A549 treated with dexamethasone at 1 μM for 4 hours (cell line): ENCODE measurements at places on chromosomes 2 and 18. TPM values are rescaled to one million over a fixed set of nuclear protein-coding genes. Genes with fewer than 3 reads are reported as not detected.

Gene DSEL
- total RNA-seq: 0.46 to 0.59 TPM (median 0.54 TPM) in 5 replicates

Gene SERPINB10
- total RNA-seq: not detected in 5 replicates

Gene ANKRD44
- 1.7 to 4.9 TPM (median 2.7 TPM) in 5 replicates for total RNA-seq

Gene ZNF385B
- total RNA-seq: not detected in 5 replicates

Gene SEPTIN10
- 37.1 to 50.7 TPM (median 48.1 TPM) in 5 replicates for total RNA-seq

Gene DOCK10
- total RNA-seq: 24.0 to 27.3 TPM (median 26.2 TPM) in 5 replicates

Gene FAM228A
- total RNA-seq: not detected in 5 replicates
